ENCODE measurements at places on chromosomes 1 and 21.
A peak's percentile ranks its signal among the peaks of the same experiment; 100 is the strongest.

GRCh38 chr1:156927215-156928042 lies 7.0 kb downstream of the LRRC71 start:
- DNase-seq, result peak; percentile 54

DNA sequence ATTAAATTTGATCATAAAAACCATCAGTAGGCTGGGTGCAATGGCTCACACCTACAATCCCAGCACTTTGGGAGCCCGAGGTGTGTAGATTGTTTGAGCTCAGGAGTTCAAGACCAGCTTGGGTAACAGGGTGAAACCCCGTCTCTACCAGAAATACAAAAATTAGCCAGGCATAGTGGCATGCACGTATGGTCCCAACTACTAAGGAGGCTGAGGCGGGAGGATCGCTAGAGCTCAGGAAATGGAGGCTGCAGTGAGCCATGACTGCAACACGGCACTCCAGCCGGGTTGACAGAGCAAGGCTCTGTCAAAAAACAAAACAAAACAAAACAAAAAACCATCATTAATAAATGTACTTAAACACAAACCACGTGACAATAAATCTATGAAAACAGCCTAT lies 61.0 kb downstream of the ARID4B start:
- no peak for DNase-seq

- DNase-seq, result no peak
Observed at GRCh38 chr1:218811497-218811896, 362.2 kb upstream of the LYPLAL1 start.

DNA sequence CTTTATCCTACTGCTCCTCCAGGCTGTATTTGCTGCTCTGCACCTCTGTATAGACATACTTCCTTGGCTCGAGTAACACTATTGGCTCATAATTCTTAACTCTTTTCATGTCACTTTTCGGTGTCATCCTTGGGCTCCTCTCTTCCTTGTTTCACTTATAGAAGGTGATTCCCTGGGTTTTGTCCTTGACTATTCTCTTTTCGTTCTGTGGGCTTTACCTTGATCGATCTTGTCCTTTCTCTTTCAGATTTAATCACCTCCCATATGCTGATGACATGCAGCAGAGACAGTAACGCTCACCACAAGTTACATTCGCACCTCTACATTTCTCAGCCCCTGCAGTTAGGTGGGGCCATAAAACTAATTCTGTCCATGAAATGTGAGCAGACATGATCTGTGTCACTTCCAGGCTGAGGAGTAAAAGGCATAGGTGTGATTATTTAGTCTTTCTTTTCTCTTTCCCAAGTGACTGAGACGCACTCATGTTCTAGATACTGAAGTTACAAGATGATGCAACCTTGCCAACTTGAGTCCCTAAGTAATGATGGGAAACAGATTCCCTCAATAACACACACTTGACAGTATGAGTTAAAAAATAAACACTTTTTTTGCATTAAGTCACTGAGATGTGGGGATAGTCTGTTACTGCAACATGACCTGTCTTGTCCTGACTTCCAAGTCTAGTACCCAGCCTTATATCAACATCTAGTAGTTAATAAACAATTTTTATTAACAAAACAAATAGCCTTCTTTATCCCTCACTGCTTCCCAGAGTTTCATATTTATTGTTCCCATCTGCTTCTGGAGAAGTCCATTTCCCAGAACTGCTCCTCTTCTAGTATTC lies 49.9 kb upstream of the HAO2 start:
- no peak for DNase-seq

- DNase-seq, result no peak
Observed at GRCh38 chr1:41715441-41716095, 203.2 kb downstream of the HIVEP3 start.

DNA sequence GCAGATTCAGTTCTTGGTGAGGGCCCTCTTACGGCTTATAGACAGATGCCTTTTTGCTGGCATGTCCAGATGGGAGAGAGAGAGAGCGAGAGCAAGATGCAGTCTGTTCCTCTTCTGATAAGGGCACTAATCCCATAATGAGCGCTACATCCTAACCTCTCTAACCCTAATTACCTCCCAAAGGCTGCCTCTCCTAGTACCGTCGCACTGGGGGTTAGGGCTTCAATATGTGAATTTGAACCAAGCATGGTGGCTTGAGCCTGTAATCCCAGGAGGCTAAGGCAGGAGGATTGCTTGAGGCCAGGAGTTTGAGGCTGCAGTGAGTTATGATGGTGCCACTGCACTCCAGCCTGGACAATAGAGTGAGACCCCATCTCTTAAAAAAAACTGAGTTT lies 10.5 kb upstream of the SDE2 start:
- no peak for DNase-seq

- DNase-seq, result no peak
Observed at GRCh38 chr1:16076865-16077238, 3.4 kb upstream of the FAM131C start.

DNA sequence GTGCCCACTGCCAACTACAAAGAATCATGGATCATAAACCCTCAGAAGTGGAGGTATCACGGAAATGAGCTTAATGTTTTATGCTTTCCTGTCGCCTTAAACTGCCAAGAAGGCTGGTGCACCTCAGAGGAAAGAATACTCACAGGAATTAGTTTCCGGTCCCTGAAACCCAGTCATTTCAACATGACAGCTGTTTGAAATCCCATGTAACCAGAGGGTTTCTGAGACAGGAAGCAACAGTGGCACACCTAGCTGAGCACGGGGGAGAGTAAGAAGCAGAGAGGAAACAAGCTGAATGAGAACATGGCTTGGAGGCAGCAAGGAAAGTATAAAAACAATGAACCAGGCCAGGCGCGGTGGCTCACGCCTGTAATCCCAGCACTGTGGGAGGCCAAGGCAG lies 3.9 kb downstream of the JAK1 start:
- no peak for DNase-seq

DNA sequence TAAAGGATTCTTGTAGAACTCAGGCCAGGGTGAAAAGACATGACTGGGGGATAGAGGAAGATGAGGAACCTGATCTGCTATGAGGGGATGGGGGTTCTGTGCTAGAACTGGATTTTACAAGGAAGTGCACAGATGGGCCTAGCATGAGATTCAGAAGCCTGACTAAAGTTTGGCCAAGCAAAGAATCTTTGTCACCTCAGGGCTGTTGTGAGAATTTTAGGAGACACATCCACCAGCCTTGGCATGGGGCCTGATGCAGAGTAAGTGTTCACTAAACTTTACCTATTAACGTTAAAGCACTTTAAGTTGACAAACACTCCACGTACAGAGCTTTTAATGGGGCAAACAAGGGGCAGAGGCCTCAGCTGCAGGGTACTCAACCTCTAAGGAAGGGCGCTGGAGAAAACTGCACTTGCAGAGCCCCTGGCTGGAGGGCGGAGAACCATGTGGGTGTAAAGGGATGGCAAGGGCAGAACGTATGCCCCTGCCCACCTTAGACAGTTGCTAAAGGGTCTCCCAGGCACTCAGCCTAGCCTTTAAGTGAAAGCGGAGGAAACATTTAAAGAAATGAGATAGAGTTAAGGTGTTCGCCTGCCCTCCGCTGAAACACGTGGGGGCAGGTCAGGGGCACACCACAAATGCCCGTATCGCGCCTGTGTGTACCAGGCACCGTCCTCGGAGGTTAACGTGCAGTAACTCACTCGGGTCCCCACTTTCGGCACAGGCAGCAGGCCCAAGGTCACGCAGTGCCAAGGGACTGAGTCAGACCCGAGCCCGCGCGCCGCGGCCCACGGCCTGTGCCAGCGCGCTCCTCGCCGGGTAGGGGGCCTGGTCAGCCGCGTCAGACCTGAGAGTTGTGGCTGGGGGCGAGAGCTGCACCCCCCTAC lies 990 bp upstream of the MRPS6 start:
- no peak for DNase-seq

DNA sequence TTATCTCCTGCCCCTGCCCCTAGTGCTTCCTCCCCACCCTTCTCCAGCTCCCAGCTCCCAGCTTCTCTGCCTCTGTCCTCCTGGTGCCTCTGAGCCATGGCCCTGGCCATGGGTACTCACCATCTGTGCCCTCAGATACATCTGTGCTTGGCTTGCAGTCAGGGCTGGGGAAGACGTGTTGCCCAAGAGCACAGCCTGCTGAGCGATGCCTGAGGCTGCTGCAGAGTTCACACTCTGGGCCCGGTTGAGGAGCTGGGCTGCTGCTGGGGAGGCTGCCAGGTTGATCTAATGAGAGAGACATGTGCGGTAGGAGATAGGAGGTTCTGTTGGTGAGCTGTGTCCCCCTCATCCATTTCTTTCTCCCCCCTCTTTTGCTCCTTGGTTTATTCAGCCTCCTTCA lies 49.4 kb upstream of the A3GALT2 start:
- no peak for DNase-seq

- no peak for DNase-seq
Observed at GRCh38 chr21:35859677-35860076, 200.6 kb downstream of the SETD4 start.

GRCh38 chr1:232550007-232550406 lies 79.9 kb downstream of the SIPA1L2 start:
- no peak for DNase-seq

GRCh38 chr1:19370453-19371170 lies 58.5 kb downstream of the SLC66A1 start:
- no peak for DNase-seq

GRCh38 chr1:10939654-10940450 lies 72.6 kb upstream of the TARDBP start:
- DNase-seq, result peak; percentile 39

DNA sequence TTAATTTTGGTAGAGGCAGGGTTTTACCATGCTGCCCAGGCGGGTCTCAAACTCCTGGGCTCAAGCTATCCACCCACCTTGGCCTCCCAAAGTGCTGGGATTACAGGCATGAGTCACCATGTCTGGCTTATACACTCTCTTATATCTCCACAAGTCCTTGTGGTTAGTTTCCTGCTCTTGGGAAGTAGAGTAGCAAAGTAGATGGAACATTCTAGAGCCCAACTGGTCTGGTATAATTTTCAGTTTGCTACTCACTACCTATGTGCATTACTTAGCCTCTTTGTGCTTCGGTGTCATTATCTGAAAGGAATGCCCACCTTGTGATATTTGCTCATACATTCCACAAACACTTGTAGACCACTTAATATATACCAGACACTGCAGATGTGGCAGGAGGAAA lies 96.6 kb upstream of the IPO9 start:
- no peak for DNase-seq

GRCh38 chr1:233406994-233407631 lies 79.6 kb downstream of the MAP3K21 start:
- no peak for DNase-seq

- no peak for DNase-seq
Observed at GRCh38 chr1:7299329-7299799, 471.7 kb upstream of the VAMP3 start.

DNA sequence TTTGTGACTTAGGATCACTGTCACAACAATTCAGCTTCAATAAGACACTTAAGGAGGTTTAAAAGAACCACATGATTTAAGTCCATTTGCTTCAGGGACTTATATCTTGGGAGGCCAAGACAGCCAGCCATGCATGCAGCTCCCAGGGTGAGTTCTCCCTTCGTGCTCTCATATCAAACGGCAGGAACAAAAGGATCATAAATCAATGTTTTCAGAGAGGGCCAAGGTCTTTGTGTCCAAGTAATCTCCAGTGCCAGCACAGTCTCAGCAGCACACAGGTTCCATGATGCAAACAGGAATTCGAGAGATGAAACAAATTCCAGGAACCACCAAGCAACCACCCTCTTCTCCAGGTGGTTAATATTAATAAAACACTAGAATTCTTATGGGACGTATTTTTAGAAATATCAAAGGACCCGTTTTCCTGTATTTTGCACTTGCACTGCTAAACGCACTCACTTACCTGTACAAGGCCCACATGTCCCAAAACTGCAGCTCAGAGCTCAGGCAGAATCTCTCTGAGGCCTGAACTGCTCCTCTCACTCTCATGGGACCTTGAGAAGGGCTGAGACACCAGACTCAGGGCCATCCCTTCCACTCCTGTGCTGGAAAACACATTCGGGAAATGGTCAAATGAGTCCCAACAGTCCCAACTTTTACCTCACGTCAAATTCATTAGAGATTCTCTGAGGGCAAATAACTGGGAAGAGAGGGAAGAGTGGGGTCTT lies 100.0 kb upstream of the RAB4A start:
- DNase-seq, result no peak

DNA sequence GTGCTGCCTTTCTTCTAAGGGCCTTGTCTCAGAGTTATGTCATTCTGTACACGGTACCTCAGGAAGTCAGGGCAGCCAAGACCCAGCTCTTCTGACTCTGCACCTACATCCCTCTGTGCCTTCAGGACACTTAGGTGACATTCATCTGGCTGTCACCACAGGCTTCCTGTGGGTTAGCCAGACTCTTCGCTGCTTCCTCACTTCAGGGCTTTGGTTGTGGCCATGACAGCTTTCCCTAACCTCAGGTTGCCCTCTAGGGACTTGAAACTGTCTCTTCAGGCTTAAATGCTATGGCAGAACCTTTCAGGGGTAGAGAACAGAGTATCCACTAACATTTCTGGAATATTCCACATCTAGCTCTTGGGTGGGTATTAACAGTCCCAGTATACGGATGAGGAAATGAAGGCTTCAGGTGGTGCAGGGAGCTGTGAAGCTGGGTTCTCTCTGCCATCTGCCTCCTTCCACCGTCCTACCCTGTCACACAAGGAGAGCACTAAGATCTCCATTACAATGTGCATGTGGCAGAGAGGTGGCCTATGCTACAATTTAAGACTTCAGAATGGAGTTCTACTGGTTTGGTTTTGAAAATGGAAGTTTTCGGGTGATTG lies 9.9 kb downstream of the TSSK3 start:
- peak; percentile 22 for DNase-seq

DNA sequence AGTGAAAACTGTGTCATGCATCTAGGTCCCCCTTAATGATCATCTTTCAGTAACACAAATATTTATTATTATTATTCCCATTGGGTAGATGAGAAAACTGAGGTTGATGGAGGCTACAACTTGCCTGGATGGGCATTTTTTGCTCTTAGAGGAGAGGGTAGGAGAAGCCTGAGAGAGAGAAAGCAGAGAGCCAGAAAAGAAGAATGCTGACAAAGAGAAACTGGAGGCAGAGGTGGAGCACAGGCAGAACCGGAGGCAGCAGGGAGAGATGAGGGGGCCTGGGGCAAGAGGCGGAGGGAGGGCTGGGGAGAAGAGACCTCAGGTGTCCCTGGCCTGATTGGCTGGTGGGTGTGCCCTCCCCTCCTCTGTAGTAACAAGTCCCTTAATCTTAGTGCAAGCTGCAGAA lies 4.1 kb downstream of the BLACAT1 start:
- DNase-seq, result no peak

- no peak for DNase-seq
Observed at GRCh38 chr21:38683222-38683621, 122.5 kb upstream of the ETS2 start.

DNA sequence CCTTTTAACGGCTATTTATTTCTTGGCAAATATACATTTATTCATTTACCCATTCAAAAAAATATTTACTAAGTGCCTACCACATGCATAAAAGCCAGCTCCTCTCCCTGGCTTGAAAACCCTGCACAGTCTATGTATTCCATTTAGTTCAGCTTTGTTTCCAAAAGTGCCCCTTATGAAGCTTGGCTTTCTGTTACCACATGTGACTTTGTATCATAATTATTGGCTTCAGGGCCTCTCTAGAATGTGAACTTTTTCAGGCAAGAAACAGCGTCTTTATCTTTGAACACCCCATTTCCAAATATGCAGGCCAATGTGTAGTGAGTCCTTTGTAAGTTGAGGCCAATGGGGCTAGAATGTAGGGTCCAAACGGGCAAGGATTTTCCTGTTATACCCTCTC lies 69.4 kb downstream of the CACHD1 start:
- no peak for DNase-seq

- DNase-seq, result no peak
Observed at GRCh38 chr1:8866792-8867415, 11.6 kb downstream of the ENO1 start.

- DNase-seq, result no peak
Observed at GRCh38 chr1:204288021-204288588, 71.6 kb downstream of the PLEKHA6 start.
